ENCODE measurements at places on chromosomes 11 and 22.

GRCh38 chr11:19816040-19816439 lies 103.4 kb downstream of the NAV2 start:
- no peak for DNase-seq

- no peak for DNase-seq
Measured at GRCh38 chr11:103480421-103480820, 371.2 kb downstream of the DYNC2H1 start.

GRCh38 chr11:27622541-27623300 lies 77.5 kb downstream of the BDNF start:
- no peak for DNase-seq

- DNase-seq: no peak
Measured at GRCh38 chr22:38758276-38758945, 2.6 kb upstream of the SUN2 start.

DNA sequence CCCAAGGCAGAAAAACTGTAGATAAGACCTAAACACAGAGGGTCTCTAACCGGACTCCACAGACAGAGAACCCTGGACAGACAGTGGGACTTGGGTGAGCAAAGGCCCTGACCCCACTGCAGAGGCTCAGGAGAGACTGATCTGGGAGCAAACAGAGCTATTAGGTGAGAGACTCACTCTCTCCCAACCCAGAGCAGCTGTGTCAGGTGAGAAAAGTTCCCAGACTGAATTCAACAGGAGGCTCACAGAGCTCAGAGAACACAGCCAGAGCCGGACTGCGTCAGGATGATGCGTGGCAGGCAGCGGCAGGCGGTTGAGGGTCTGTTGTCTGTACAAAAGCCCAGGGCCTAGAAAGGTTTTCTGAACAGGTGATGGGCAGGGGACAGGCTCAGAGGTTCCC lies 5.5 kb downstream of the RFPL2 start:
- DNase-seq: no peak

Data from stimulated activated CD4-positive, alpha-beta T cell treated with anti-CD3 and anti-CD28 coated beads, Interleukin-1b, Interleukin-23, amount 100 ng/mL, for 24 hours (primary cell).